Left kidney (tissue), 8 donors: ENCODE measurements at places on chromosomes 4 and X. TPM values are rescaled to one million over a fixed set of nuclear protein-coding genes. Genes with fewer than 3 reads are reported as not detected.

The ASMT gene
- 0.10 TPM for polyA plus RNA-seq

The GAB3 gene
- 2.5 TPM for polyA plus RNA-seq

The EGF gene
- polyA plus RNA-seq, result 3.6 TPM

The DUX4 gene
- polyA plus RNA-seq, result not detected

The DMRTC1 gene
- not detected for polyA plus RNA-seq

The HELT gene
- polyA plus RNA-seq, result not detected

The NUDT6 gene
- polyA plus RNA-seq, result 26.2 TPM

The ZBTB49 gene
- 8.5 TPM for polyA plus RNA-seq
